ENCODE measurements at places on chromosomes 4 and X.
A peak's percentile ranks its signal among the peaks of the same experiment; 100 is the strongest.

DNA sequence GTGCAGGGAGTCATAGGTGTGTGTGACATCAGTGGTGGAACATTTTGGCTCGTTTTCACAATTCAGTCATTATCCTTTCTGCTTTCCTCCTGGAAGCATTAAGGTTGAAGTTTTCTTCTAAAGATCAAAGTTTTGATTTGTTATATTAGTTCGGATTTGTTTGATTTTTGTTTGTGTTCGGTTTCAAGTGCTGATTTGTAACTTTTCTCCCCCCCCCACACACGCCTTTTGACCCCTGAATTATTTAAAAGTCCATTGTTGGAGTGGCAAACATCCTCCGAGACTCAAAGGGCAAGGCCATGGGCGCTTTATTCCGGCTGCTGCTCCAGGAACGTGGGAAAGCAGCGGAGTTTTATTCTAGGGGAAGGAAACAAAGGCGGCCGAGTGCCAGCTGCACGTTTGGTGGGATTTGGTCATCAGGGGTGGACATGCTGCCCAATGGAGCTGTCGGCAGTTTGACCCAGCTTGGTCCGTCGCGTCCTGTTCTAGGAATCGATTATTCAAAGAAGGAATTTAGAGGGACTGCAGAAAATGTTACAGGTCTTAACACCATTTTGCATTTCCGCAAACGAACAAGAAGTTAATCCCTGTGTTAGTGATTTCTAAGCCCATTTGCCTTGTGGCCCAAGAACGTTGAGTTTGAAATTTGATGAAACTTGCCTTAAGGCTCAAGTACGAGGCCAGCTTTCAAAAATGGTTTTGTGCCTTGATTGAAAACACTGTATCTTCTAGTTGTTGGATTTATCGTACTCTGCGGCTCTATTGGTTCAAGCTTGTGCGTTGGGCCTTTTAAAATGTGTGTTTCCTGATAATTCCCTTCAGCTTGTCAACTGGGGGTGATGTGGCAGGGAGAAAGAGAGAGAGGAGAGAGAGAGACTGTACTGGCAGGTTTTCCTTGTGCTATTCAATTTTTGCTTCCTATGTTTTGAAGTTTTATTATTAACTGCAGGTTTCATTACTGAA, 565 bp upstream of the ZNF41 start:
- peak; percentile 28 for DNase-seq

GRCh38 chr4:1323635-1324442, 23.2 kb upstream of the UVSSA start:
- DNase-seq: peak; percentile 71

GRCh38 chrX:148664995-148665394, 164.6 kb downstream of the AFF2 start:
- DNase-seq: no peak

- no peak for DNase-seq
Observed at GRCh38 chr4:176782191-176782590, 10.5 kb downstream of the VEGFC start.

- no peak for DNase-seq
Observed at GRCh38 chr4:15963576-15963975, 601 bp upstream of the FGFBP2 start.

DNA sequence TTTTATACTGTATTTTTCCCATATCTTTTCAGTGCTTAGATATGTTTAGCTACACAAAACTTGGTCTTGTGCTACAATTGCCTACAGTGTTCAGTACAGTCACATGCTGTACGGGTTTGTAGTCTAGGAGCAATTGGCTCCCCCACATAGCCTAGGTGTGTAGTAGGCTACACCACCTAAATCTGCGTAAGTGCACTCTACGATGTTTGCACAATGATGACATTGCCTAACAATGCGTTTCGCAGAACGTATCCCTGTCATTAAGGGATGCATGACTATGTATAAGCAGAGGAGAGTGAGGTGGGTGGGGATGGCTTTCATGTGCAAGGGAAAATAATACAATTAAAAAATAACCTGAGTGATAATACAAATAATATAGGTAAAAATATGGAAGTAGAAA, 131.4 kb downstream of the GBA3 start:
- DNase-seq: no peak

GRCh38 chr4:134202166-134202956, 772 bp upstream of the PABPC4L start:
- DNase-seq: peak; percentile 53

GRCh38 chr4:78459327-78459726, 92.2 kb upstream of the ANXA3 start:
- no peak for DNase-seq

DNA sequence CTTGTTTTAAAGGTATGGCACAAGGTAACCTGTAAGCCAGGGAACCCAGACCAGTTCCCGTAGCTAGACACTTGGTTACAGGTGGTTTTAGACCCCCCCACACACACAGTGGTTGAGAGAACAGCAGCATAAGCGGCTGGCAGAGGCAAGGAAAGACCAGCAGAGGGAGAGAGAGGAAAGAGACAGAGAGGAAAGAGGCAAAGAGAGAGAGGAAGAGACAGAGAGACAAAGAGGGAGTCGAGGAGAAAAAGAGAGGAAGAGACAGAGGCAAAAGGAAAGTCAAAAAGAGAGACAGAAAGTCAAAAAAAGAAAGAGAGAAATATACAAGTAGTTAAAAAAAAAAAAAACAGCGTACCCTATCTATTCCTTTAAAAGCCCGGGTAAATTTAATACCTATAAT, 19.5 kb upstream of the PCSK1N start:
- DNase-seq: peak; percentile 44

- no peak for DNase-seq
Observed at GRCh38 chr4:85151371-85151770, 184.9 kb upstream of the WDFY3 start.

DNA sequence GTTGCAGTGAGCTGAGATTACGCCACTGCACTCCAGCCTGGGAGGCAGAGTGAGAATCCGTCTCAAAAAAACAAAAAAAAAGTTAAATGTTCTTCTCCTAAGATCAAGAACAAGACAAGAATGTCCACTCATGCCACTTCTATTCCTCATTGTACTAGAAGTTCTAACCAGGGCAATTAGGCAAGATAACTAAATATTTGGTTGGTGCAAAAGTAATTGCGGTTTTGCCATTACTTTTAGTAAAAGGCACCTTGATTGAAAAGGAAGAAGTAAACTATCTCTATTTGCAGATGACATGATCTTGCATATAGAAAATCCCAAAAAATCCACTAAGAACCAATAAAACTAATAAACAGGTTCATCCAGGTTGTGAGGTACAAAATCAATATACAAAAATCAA, 24.0 kb upstream of the SLC7A3 start:
- no peak for DNase-seq

GRCh38 chr4:121728066-121728465, 31.3 kb upstream of the ANXA5 start:
- DNase-seq: peak; percentile 68

DNA sequence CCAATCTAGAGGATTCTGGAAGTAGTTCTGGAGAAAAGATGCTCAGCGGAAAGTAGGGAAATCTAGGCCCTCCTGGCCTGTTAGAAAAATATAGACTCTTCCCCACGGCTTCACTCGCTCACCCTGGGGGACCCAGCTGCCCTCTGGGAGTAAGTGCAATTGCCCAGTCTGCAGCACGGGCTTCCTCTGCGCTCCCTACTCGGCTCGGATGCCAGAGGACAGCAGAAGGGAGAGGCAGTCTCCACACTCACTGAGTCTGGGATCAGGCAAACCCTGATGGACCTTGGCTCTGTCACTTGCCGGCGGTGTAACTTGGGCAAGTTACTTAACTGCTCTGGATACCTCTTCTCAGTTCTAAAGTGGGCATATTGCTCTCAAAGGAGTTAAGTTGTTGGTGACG, 2.1 kb downstream of the SHISA3 start:
- DNase-seq: no peak

- DNase-seq: peak; percentile 57
Observed at GRCh38 chrX:40908026-40908425, 172.7 kb upstream of the MED14 start.

DNA sequence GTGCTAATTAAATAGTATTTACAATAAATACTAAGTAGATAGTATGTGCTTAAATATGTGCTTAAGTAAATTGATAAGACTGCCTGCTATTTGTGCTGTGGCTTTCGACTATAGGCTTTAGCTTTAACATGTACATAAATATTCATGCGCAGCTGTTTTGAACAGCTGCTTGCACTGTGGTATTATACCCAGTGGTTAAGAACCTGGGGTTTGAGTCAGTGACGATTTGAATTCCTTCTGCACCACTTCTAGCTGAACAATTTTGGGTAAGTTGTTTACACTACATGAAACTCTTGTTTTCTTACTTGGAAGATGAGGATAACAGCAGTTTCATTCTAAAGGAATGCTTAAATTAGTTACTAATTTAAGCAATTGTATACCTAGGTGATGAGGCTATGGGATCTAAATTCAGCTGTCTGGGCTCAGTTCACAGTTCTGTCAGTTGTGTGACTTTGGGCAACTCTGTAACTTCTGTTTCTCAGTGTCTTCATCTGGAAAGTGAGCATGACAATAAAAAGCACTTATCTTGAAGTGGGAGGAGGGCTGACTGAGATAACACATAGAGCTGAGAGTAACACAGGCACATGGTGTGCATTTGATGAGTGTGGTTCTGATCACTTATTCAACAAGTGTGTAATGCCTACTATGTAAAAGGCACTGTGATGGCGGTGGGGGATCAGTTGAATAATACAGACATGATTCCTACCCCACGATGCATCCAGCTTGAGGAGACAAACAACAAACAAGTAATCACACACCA, 37.0 kb downstream of the HPGDS start:
- DNase-seq: no peak

DNA sequence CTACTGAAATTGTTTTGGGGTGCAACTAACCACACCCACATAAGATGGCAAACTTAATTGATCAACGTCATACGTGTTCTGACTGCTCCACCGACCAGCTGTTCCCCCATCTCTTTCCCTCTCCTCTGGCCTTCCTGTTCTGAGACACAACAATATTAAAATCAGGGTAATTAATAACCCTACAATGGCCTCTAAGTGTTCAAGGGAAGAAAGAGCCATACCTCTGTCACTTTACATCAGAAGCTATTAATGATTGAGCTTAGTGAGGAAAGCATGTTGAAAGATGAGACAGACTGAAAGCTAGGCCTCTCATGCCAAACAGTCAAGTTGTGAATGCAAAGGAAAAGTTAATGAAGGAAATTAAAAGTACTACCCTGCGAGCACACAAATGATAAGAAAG, 173.9 kb upstream of the FTHL17 start:
- DNase-seq: no peak

DNA sequence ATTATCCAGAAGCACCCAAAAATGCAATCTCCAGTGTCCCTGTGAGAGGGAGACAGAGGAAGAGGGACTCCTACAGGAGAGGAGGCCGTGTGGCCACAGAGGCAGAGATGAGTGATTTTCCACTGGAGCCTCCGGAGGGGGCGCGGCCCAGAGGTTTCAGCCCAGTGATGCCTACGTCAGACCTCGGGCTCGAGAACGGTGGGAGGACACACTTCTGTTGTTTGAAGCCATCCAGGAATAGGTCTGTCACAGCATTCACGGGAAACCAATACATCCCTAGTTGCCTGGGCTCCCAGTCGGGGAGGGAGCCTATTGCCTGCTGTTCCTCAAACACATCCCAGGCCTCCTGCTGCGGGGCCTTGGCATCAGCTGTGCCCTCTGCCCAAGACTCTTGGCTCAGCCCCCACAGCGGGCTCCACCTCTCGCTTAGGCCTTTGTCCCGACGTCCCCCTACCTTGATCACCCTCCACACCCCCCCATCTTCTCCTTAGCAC, 39.2 kb upstream of the HMX1 start:
- DNase-seq: no peak

GRCh38 chrX:75038925-75039324, 113.7 kb upstream of the NEXMIF start:
- peak; percentile 33 for DNase-seq

- DNase-seq: no peak
Observed at GRCh38 chr4:14269824-14270223, 642.3 kb upstream of the BOD1L1 start.

GRCh38 chrX:103378990-103379389, 2.7 kb downstream of the BEX3 start:
- DNase-seq: peak; percentile 28

GRCh38 chr4:127965803-127966175, 583 bp downstream of the ABHD18 start:
- DNase-seq: peak; percentile 39

- DNase-seq: no peak
Observed at GRCh38 chr4:7045961-7046921, 3.1 kb downstream of the TADA2B start.

DNA sequence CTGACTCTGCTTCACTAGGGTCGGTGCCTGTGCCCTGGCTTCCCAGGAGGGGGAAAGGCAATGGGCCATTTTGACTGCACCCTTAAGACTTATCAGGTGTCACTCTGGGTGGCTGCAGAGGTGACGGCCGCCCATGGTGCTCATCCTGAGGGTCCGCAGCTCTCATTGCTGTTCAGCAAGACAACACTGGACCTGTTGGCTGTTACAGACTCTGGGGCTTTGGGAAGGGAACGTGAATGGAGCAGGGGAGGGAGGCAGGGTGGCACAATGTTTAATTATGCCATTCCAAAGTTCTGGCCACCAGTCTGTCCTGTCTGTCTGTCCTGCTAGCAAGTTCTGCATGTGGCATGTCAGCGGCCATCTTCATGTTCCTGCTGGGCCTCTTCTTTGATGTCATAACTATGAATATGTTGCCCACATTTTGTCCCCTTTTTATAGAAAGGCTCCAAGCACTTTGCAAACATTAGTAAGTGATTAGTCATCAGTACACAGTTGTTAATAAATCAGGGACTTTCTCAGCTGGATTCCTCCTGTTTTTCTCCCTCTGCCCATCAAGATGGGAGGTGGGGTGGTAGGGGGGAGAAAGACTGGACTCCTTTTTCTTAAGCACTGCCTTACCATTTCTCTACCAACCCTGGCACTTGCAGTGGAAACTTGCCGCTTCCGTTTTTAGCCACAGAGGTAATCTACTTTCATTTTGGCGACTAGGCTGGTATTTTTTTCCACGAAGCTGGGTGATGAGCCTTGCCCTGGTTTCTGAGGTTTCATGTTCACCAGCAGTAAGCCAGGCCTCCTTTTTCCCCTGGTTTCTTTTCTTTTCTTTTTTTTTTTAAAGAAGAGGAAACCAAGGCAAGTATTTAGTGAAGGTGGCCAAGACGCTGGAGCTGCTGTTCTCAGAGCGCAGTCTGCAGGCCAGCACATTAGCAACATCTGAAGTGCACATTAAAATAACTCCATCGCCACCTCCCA, 88.6 kb upstream of the TRIM2 start:
- peak; percentile 77 for DNase-seq

- DNase-seq: peak; percentile 4
Observed at GRCh38 chrX:138034136-138034535, 468.2 kb downstream of the ZIC3 start.

- peak; percentile 73 for DNase-seq
Observed at GRCh38 chr4:153661215-153661822, 22.8 kb upstream of the TLR2 start.

Measured in choroid plexus epithelial cell (primary cell).